SHP77 treated with DMSO at 0.1 percent for 48 hours (cell line): ENCODE measurements at places on chromosomes 12 and 14.

DNA sequence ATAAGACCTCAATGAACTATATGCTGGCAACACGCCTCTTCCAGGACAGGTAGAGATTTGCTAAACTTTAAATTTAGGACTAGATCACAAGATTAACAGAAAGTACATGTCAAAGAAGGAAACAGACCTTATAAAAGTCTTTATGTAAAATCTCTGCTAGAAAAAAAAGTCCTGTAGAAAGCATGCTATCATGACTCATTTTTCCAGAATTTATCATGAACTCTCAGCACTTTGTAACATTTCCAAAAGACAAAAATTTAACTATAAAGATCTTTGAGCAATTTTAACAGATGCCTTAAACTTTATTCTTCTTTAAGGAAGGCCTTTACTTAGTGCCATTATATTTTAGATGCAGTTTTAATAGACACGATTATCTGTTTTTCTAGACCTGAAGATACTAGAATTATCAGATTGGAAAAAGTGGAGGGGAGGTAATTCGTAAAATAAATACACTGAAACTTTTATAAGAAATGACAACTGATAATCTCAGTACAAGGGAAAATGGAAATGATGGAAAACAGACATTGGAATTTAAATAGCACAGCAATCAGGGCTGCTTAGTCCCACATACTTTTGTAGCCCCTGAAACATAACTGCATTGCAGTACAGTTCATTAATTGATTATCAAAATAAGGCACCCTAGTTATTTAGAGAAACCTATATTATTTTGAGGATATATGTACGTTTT lies 92.0 kb downstream of the TTLL5 start:
- DNase-seq, result no peak

DNA sequence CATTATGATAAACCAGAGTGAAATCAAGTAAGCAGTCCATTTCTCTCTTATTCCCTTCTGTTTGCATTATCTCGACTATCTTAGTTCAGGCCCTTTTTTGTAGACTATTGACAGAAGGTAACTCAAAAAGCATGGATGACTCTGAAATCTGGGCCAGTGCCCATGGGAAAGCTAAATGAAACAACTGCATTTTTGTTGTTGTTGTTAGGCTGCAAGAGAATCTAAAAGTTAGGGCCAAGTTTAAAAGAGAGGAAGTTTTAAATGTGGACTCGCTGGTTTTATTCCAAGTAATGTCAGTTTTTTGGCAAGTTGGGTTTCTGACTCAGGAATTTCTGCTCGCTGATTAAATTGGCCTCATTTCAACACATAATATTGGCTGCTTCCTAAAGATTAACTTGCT lies 201.1 kb downstream of the PIK3C2G start:
- no peak for DNase-seq

- DNase-seq, result no peak
Measured at GRCh38 chr12:124993626-124994436, at the start of gene BRI3BP. Gene BRI3BP (plus strand): TSS chr12:124993645. CDS start chr12:124993791, 146 bp downstream.

GRCh38 chr12:68559246-68559645 lies 51.5 kb upstream of the RAP1B start:
- DNase-seq, result no peak

DNA sequence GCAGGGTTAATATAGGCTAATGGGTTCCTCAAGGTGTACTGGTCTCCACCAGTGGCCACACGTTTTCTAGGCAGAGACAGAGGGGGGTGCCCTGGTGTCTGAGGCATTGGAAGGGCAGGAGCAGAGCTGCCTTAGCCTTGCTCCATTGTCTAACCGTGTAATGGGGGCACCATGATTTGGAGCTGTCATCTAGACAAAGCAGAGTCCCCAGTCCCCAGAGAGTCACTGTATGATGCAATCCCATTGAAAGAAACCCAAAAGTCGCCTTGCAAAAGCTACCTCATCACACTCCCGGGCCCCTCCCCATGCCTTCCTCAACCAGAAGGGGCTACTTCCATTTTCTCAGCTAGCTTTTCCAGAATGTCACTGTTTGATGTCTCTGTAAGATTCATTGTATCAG lies 487.1 kb downstream of the AACS start:
- DNase-seq, result no peak

DNA sequence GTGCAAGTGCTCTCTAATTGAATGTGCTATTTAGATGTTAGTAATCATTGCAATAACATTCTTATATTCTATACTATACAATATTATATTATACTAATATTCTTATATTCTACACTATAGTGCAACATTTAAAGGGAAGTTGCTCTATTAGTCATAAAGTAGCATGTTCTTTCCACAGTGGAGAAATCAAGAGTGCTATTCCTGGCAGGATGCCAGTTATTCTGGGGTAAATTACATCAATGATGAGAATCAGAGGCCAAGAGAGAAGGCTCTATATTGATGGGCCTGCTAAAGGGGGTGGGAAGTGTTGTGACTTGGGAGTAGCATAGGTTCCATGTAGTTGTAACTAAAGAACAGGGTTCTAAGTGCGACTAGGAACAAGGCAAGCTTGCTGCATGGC lies 121.5 kb downstream of the SLC15A5 start:
- no peak for DNase-seq

DNA sequence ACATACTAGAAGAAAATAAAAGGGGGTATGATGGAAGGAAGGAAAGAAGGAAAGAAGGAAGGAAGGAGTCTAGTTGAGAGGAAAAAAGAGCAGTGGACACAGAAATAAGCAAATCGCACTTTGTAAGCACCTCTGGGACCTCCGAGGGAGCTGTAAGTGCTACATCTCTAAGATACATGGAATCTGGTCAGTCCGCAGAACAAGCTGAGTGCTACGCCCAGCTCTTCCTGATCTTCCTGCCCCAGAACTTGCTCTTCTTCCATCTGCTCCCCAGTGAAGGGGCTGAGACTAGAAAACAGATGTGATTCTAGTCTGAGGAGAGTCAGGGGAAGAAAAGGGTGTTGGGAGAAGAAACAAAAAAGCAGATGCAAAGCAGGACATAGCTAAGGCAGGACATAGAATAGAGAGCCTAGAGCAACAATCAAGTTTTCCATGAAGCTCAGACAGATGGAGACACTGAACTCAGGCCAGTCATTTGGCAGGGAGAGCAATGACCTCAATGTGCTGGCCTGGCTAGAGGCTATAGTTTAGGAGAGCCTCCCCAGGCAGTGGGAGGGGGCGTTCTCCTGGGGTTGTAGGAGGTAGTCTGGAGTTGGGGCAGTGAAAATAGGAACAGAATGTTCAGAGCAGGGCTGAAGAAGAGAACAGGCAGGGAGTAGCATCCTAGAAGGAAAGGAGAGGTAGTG lies 1.7 kb upstream of the MFAP5 start:
- DNase-seq, result no peak

DNA sequence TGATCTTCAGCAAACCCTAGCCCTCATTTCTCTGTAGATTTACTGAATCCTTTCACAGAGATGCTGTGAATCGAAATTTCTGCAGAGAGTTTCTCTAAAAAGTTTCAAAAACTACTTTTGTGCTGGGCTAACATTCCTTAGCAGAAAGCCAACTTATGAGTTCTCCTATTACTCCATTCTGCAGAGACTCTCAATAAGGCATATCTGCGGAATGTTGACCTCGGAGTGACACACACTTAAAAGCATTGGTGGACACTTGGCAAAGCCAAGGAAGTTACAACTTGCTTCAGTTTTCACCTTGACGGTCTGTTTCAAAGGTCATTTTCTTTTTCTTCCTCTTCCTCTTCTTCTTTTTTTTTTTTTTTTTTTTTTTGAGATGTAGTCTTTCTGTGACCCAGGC lies 75.8 kb downstream of the WIF1 start:
- DNase-seq, result no peak

- no peak for DNase-seq
Measured at GRCh38 chr14:79369359-79370332, 841.7 kb downstream of the DIO2 start.

- DNase-seq, result no peak
Measured at GRCh38 chr14:99621948-99622347, 17.9 kb upstream of the CCDC85C start.

GRCh38 chr12:57584690-57585089 lies 6.3 kb upstream of the PIP4K2C start:
- no peak for DNase-seq
